Stimulated activated CD8-positive, alpha-beta memory T cell treated with anti-CD3 and anti-CD28 coated beads, Interleukin-15, amount 100 ng/mL, for 4 hours (primary cell): ENCODE measurements at places on chromosomes 3 and 15.
A peak's percentile ranks its signal among the peaks of the same experiment; 100 is the strongest.

- DNase-seq: no peak
Observed at GRCh38 chr3:114384558-114384903, 90.7 kb downstream of the TIGIT start.

- no peak for DNase-seq
Observed at GRCh38 chr3:67453628-67454027, 200.8 kb downstream of the SUCLG2 start.

DNA sequence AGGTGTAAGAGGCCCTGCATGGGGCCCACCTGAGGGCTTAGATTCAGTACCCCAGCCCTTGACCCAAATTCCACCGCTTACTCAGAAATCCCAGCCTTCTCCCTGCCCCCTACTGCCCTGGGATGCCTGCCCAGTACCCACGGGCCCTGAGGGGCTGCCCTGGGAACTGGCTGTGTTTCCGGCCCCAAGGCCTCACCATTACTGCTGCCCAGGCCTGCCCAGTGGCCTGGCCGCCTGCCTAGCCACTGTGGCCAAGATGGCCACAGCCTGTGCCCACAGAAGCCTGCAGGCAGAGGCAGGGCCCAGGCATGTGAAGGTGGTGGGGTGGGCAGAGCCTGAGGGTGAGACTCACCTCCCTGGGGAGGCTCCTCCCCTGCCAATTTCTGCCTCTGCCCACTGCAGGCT lies 6.1 kb upstream of the PRKCD start:
- DNase-seq: no peak

- no peak for DNase-seq
Observed at GRCh38 chr3:58167431-58168351, 43.1 kb downstream of the DNASE1L3 start.

- no peak for DNase-seq
Observed at GRCh38 chr15:52382647-52383046, 87.0 kb upstream of the MYO5C start.

DNA sequence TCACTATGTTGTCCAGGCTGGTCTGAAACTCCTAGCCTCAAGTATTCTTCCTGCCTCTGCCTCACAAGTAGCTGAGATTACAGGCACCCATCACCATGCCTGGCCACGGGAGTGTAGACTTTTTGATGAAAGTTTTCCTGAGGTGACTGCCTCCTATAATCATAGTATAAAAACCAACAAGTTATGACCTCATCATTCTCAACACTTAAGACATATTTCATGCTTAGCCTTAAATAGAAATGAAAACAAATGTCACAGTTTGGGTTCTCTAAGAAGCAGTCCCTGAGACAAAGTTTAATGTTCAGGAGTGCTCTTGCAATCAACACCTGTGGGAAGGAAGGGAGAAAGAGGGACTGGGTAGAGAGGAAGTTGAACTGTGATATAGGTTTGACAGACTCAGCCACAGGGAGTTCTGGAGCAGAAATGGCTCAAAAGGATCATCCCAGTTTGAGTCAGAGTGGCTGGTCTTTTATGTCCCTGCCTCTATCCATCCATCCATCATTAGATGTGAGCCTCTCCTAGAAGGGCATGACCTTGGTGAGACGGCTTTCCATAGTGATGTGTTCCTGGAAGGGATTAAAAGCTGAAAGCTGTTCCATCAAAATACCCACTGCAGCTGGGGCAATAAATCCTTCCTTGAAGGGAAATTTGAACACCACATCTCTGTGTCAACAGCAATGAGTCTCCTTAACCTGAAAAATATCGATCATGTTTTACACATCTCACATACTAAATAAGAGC lies 16.2 kb upstream of the ABHD5 start:
- DNase-seq: no peak

DNA sequence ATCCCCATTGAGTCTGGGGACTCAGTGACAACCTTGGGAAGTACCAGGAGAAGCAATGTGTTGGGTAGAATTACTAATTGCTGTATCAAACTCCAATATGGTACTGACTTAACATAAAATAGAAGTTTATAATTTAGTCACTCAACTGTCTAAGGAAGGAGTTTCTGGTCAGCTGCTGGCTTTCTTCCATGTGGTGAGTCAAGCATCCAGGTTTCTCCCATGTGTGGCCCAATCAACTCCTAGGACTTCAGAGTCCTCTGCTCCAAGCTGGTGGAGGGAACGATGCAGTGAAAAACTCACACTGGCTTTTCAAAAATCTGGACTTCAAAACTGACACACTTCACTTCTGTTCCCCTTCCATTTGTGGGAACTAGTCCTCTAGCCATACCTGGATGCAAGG lies 25.2 kb downstream of the WNT5A start:
- DNase-seq: no peak

- no peak for DNase-seq
Observed at GRCh38 chr3:126908752-126909275, 74.1 kb upstream of the PLXNA1 start.

GRCh38 chr3:8739757-8740504 lies 6.3 kb downstream of the CAV3 start:
- DNase-seq: no peak

GRCh38 chr15:35444557-35445204 lies 101.3 kb downstream of the DPH6 start:
- no peak for DNase-seq

- no peak for DNase-seq
Observed at GRCh38 chr3:183854318-183855035, 29.1 kb upstream of the MAP6D1 start.

DNA sequence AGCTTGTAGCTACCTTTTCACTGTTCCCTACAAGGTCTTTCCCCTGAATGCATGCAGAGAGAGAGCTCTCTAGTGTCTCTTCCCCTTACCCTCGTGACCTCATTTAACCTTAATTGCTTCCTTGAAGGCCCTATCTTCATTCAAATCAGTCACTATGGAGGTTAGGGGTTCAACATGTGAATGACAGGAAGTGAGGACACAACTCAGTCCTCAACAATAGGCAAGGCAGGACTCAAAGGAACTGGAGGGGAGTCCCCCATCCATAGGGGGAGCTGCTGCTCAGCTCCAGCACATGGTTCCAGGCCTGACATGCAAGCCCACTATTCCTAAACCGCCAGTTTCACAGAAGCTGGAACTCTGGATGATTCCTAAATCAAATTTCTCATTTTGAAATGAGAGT lies 33.8 kb upstream of the GYG1 start:
- no peak for DNase-seq

- DNase-seq: no peak
Observed at GRCh38 chr15:74683758-74684157, 12.1 kb downstream of the EDC3 start.

- DNase-seq: no peak
Observed at GRCh38 chr3:72441284-72441994, 406.8 kb downstream of the SHQ1 start.

- DNase-seq: no peak
Observed at GRCh38 chr15:89383365-89384175, 48.9 kb upstream of the POLG start.

GRCh38 chr15:90001683-90002427 lies 731 bp downstream of the ZNF710 start:
- peak; percentile 52 for DNase-seq

- DNase-seq: no peak
Observed at GRCh38 chr3:20857636-20858035, 671.6 kb upstream of the SGO1 start.

DNA sequence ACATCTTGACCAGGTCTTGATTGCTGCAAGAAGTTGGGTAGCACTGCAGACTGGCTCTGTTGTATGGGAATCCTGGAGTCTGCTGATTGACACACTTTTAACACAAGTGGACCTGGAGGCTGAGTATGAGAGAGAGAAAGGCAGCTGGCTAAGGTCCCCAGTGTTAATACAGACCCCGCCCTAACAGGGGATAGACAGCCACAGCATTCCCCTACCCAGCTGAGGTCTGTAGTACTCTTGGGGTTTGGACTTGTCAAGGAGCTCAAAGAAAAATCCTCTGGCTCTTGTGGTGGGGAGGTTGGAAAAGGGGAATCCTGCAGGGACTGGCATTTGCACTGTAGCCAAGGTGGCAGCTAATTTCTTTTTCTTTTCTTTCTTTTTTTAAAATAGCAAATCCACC lies 192.7 kb downstream of the ZNF621 start:
- DNase-seq: no peak

DNA sequence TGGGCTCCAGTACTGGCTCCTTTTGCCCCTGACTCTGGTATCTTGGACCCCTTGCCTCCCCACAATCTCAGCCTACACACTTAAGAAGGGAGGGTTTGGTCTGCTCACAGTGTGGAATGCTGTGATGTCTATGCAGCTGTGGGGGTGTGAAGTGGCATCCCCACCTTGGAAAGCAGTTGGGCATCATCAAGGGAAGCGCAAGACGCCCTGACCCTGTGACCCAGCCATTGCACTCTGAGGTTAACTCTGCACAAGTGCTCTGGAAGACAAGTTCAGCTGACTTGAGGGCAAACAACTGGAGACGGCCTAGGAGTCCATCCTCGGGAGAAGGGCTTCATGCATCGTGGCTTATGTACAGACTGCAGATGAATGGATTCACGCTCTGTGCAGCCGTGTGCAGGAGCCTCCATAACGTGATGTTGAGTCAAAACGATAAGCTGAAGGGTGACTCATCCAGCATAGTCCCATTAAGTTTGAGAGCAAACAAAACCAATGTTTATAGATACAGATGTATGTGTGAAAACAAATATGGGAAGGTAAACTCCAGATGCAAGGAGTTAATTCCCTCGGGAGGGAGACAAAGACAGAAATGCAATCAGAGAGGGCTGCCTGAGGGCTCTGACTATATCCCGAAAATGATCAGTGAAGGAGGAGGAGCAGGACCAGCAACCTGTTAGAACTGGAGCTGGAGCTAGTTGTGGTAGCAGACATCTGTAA lies 86.8 kb downstream of the LSM3 start:
- DNase-seq: no peak

GRCh38 chr3:31522152-31522551 lies 10.6 kb upstream of the STT3B start:
- DNase-seq: no peak

DNA sequence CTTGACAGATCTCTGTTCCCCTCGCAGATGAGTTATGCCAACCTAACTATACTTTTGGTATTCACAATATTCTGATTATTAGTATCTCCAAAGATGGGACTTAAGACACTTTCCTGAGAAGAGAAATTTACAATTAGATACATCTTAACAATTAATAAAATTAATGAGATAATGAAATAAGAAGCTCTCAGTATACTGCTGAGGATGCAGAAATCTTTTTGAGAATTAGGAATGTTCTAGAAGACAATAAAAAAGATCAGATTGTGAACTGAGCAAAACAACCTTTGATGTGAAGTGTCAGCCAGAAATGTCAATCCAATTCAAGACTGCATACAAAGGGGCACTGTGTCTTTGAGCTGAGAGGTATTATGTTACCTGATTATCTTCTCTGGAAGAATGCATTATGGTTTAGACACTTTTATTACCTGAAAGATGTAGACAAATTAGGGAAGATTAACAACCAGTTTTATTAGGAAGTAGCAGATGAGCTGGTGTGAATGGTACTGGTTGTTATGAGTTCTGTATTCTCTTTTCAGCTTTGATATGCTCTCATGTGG lies 262.9 kb downstream of the TIGIT start:
- no peak for DNase-seq

DNA sequence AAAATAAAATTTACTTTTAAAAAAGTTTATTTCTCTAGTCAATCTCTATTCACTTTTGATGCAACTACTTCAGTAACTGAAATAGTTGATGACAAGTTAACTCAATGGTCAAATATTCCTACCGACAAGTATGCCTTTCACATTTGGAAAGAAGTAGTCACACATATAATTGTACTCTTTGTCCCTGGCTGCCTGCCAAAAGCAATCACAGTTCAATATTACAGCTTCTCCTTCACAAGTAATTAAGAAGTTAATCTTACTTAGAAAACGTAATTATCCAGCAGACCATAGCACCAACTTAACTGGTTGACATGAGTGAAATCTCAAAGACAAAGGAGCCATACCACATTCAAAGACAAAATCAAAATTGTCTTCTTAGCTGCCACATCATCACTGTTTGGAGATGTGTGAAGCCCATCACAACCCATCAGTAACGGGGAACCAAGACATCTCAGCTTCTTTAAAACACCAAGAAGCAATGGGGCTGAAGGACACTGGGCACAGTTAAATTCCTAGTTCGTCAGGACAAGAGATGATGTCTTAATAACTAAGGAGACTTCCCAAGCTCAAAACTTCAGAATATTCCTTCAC lies 86.1 kb downstream of the PLCH1 start:
- DNase-seq: no peak

DNA sequence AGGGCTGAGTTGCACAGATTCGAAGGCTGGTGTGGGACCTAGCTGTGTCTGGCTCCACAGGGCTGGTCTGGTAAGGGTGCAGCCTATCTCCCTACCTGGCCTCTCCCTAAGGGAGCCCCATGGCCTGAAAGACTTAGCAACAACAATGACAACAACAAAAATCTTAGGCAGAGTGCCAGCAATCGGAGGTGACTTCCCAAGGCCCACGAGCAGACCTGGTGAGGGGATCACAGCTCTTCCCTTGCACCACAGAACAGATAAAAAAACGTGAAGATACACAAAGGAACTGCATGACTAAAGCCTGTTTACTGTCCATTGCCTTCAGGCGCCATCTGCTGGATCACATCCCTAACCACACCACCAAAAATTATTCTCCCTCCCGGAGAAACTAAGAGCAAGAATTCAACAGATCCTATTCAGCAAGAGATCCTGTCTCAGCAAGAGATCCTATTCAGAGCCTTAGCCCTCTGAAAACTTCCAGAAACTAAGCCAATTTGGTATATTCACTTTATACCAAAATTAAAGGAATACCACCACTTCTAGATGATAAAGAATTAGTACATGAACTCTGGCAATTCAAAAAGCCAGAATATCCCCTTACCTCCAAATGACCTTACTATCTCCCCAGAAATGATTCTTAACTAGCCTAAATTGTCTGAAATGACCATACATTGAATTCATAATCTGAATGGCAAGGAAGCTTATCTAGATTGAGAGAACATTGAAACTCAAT lies 24.1 kb upstream of the OR5K4 start:
- no peak for DNase-seq

DNA sequence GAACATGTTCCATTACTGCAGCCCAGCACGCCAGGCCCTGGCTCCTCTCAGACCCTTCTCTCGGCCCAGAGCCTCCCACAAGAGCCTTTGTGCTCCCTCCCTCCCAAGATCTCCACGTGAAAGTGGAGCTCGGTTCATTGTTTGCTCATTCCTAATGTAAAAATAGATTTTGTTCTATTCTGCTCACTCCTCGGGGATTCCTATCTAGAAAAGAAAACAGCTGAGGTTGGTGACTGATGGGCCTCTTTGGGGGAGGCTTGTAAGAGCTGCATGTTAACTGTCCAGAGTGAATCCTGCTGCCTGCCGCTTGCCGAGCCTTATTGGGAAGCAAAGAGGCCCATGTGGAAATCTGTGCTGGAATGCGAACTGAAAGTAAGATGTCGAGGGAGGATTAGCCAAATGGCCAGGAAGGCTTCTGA lies 267.1 kb downstream of the LRTM1 start:
- no peak for DNase-seq

GRCh38 chr3:23202921-23203707 lies at the start of gene UBE2E2:
Gene UBE2E2, plus strand, starts transcription at chr3:23203327.
- peak; percentile 48 for DNase-seq

- no peak for DNase-seq
Observed at GRCh38 chr3:45887759-45888511, 1.6 kb downstream of the CCR9 start.

- DNase-seq: no peak
Observed at GRCh38 chr3:129745253-129745652, 138.8 kb upstream of the PLXND1 start.

- no peak for DNase-seq
Observed at GRCh38 chr15:29968099-29968894, 114.5 kb upstream of the GOLGA8J start.
